ENCODE measurements at places on chromosomes 2 and 18.

DNA sequence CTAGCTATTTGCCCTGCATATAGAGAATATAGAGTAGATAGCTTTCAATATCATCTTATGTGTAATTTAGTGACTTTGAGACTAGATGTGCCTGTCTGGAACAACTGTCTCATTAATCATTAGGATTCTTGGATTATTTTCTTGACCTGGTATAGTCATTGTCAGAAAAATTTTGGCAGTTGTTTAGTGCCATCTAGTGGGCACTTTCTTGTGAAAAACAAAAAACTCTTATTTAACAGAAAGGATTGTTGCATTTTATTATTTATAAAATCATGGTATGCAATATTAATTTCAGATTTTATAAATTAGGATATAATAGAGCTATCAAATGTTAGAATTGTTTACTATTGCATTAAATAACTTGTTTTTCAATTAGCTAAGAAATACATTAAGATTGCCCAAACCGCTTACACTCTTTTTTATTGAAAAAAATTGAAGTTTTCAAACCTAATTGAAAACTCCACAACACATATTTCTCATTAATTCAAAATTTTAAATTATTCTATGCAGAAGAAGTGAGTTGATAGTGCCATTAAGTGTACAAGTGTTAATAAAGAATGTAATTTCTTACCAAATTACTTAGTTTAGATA is 80.3 kb downstream of the DYNAP start:
- peak; percentile 2 for DNase-seq

GRCh38 chr2:1796232-1796930 is 52.1 kb upstream of the PXDN start:
- DNase-seq = no peak

- DNase-seq = no peak
These were observed 265.1 kb upstream of the TNP1 start for GRCh38 chr2:217125014-217125413.

DNA sequence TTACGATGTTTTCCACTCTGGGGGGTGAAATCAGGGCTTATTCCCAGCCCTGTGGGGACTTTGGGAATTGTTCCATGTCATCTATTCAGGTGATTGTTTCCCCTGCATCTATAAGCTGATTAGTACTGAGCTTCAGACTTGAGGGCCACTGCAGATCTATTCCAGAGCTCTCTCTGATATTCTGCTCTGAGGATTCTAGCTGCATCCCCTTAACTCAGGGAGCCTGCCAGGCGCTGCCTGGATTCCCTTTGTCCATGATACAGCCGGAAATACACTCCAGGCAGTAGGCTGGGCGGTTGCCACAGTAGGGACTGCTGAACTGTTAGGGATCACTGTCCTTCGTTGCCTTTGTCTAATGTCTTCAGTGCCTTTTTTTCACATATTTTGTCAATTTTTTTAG is 31.3 kb downstream of the PTRHD1 start:
- DNase-seq = no peak

GRCh38 chr2:33681364-33681757 is 82.3 kb upstream of the FAM98A start:
- DNase-seq = peak; percentile 61

GRCh38 chr18:8868779-8869415 is 163.5 kb downstream of the MTCL1 start:
- no peak for DNase-seq

- DNase-seq = no peak
These were observed 6.6 kb upstream of the DNAH7 start for GRCh38 chr2:196075196-196075595.

DNA sequence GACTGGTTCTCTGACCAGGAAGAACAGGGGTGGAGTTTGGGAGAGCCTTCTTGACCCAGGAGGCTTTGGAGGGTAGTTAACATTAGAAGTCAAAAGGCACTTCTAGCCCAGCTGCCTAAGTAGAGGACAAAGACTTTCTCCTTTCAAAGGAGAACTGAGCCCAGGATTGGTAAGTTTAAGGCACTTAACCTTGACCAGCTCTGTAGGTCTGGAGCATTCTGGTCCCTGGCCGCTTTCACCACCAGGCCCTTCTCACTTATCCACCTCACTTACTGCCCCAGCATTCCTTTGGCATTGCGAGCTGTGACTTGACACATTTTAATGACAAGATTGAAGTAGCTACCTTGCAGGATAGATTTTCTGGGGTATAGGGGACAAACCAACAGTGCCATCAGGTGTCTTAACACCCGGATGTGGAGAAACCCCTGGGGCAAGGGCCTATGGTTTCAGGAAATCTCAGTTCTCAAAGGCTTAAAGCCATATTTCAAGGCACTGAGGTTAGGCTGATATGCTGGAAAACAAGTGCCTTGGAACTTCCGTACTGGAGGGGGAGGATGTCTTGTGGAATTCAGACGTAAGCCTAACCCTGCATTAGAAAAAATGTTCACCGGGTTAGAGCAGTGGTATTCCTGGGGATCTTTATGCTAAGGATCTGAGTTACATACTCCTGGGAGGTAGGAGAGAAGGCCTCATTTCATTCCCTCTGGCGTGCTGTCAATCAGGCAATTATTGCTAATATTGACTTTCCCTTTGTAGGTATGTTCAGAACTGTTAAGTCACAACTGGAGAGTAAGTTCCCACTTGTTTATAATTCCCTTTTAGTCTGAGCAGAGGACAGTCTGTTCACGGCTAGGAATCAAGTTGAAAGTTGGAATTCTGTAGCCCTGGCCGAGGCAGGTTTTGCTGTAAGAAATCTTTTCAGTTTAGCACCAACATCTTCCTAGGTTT is 4.3 kb downstream of the C2orf68 start:
- DNase-seq = no peak

DNA sequence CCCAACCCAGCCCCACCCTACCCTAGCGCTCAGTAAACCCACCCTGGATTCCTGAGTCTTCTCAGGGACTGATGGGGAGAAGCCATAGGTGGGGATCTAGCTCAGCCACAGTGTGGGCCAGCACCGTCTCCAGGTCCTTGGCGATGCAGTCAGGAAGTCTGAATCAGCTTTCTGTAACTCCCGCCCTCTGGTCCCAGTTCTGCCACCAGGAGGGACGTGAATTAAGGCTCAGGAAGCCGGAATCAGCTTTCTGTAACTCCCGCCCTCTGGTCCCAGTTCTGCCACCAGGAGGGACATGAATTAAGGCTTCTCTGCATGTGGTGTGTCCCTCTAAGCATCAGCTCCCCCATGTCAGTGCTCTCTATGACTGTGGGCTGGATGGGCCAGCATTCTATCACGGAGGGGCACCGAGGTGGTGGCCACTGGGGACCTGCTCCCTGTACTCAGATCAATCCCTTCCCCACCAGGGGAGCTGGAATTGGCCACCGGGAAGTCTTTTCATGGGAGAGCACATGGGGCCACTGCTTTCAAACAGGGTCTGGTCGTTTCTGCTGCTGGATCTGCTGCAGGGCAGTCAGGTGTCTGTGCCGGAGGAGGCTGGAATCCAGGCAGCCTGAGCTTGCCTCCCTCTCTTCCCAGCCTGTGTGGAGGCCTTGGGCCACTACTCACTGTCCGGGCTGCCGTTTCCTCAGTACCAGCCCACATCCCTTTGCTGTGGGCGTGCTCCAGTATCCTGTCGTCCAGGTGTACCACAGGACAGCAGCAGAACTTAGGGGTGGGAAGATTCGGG is 24.7 kb downstream of the ASB18 start:
- DNase-seq = no peak

Measured in SW 1271 (cell line).